ENCODE measurements at places on chromosomes 16 and 17.

DNA sequence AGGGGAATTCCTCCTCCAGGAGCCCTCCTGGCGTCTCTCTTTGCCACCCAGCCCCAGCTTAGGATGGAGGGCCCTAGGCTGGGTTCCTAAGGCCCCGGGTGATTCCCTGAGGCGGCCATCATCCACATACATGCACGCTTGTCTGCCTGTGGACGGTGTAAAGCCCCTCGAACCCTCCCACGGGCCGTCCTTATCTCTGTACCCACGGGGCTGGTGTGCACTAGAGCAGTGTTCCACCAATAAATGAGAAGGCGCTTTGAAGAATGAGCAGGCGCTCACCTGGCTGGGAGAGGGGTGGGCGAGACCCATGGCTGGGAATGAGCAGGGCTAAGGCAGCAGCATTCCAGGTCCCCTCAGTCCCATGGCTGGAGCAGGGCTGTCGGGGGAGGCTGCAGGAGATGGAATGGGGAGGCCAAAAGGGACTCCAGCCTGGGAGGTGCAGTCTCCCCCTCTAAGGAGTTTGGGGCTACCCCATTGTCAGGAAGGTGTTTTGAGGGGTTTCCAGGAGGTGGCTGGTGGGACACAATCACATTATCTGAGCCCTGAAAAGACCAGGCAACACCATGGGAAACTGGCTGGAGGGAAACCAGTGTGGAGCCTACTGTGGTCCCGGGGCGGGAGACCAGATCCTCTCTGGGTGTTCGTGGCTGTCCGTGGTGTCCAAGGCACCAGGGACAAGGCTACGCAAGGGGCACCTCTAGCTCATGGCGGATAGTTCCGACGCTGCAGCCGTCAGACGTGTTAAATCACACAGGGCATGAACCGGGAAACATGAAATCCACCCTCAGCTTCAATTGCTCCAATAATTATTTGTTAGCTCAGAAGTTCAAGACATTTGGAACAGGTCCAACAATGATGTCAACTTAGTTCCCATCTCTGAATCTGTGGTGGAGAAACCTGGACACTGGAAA, 87.5 kb upstream of the DNAH17 start:
- DNase-seq: no peak

DNA sequence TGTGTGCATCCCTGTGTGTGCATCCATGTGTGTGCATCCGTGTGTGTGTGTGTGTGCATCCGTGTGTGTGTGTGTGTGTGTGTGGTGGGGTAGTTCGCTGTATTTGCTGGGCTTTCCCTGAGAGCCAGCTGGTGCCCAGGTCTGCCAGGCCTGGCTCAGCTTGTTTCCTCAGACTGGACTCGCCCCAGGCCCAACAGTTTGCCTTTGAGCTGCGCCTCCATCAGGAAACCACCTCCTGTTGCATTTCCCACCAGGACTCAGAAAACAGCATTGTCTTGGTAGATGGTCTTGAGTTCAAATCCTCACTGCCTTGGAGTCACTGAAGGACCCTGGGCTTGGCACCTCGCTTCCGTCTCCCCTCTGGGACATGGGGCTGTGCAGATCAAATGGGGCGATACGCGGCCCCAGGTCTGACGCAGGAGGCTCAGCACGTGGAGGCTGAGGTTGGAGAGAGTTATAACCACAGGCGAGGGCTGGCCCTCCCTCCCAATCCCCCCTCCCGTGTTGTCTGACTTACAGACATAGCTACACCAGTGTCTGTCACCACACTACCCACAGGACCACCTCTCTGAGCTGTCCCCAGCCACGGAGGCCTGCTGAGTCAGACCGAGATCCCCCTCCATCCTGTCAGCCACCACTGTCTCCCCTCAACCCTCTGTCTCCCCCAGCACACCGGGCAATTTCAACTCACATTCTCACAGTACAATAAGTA, 4.7 kb downstream of the ITGAE start:
- DNase-seq: peak; percentile 9

DNA sequence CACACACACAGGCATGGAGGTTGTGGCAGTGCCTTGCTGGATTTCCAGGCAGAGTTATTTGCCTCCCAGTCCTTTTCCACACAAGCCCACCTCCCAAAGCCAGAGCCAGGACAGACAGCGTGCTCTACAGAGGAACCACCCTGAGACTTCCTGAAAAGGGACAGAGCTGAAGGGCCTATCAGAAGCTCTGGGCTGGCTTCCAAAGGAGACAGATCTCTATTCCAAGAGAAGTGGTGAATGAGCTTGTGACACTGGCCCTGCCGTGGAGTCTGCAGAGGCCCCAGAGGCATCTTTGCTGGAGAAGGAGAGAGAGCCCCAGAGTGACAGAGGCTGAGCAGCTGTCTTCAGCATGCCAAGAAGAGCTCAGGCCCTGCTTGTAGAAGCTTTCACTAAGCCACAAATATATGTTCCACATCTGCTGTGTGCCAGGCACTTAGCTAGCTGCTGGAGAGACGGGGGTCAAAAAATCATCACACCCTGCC, 8.3 kb upstream of the LPCAT2 start:
- no peak for DNase-seq

GRCh38 chr16:50151756-50152155, 1.4 kb upstream of the TENT4B start:
- DNase-seq: peak; percentile 11

- DNase-seq: no peak
Measured at GRCh38 chr17:58385359-58385899, 31.9 kb downstream of the RNF43 start.

DNA sequence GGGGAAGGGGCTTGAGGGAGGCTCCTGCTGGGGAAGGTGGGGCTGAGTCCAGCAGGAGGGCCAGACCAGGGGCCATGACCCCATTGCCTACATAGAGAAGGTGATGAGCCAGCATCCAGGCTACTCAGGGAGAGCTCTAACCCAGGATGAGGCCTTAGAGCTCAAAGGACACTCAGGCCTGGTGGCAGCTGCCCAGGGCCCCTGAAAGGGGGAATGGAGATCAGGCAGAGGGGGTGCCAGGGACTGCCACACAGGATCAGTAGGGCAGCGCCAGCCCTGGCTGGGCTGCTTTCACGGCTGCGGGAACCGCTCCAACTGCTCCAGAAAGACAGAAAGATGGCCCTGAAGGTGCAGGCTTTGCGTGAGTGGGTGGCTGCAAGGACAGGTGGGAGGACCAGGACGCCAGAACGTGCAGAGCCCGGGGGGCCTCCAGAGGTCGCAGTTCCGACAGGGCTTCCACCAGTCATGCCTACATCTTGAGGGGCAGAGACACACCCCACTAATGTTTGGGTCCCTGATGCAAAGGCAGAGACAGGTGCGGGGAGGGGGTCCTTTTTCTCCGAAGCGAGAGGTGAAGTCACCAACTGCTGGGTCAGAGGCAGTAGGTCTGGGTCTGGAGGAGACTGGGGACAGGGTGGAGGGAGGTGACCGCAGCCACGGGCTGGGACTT, 882 bp upstream of the ATP6V0C start:
- no peak for DNase-seq

DNA sequence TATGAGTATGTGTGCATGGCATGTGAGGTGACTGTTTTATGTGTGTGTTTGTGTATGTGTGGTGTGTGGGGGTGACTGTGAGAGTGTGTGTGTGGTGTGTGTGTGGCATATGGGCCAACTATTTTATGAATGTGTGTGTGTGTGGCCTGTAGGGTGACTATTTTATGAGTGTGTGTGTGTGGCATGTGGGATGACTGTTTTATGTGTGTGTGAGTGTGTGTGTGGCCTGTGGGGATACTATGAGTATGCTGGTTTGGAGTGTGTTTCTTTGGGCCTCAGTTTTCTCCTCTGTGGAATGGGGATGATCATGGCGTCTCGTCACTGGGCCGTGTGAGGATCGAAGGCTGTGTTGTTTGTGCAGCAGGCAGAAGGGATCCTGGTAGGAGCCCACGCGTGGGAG, 152.1 kb upstream of the PLCG2 start:
- no peak for DNase-seq

DNA sequence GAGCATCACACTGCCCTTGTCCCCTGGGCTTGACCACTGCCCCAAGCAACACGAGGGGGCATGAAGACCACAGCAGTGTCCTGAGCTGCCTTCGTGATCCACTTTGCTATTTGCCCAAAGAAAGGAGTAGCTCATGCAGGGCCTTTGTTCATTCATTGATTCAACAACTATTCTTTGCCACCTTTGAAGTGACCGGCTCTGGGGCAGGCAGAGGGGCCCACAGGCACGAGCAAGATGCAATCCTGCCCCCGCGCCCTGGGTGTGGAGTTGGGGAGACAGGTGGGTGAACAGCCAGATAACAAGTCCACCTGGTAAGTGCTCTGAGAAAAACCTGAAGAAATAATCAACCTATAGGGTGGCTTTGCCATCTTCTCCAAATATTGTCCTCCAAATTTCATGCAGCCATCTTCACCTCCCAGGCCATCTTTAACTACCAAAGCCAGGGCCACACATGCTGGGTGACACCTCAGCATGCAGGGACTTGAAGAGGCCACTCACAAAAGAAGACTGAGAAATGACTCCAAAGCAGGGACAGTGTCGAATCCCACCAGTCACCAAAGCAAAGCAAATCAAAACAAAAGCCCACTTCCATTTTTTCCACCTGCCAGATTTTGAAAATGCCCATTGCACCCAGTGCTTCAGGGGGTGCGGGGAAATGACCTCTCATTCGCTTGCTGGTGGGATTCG, 18.2 kb upstream of the RBFOX3 start:
- DNase-seq: no peak

DNA sequence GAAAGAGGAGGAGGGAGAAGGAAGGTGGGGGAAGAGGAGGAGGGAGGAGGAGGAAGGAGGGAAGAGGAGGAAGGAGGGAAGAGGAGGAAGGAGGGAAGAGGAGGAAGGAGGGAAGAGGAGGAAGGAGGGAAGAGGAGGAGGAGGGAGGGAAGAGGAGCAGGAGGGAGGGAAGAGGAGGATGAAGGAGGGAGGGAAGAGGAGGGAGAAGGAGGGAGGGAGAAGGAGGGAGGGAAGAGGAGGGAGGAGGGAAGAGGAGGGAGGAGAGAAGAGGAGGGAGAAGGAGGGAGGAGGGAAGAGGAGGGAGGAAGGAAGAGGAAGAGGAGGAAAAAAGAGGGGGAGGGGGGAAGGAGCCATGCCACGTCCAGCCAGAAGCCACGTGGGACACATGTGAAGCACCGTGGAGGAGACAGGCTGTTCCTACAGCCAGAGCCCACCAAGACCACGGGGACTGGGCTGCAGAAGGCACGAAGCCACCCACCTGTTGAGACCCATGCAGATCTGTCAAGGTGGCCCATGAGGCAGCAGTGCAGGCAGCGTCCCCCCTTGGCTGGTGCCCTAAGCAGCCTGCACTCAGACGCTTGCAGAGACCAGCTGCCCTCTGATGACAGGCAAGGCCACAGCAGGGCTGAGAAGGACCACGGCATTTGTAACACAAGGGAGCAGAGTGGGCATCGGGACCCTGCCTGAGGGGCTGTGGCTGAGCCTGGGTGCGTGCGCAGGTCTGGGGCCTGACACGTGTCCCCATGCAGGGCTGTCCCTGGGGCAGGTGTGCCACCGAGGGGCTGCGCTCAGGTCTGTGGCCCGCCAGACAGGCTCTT, 10.3 kb downstream of the NDUFAF8 start:
- no peak for DNase-seq

All from stimulated activated CD4-positive, alpha-beta T cell treated with anti-CD3 and anti-CD28 coated beads, Interleukin-1b, Interleukin-23, amount 100 ng/mL, for 4 hours (primary cell).